ENCODE measurements at places on chromosomes 3 and 15.
A peak's percentile ranks its signal among the peaks of the same experiment; 100 is the strongest.

DNA sequence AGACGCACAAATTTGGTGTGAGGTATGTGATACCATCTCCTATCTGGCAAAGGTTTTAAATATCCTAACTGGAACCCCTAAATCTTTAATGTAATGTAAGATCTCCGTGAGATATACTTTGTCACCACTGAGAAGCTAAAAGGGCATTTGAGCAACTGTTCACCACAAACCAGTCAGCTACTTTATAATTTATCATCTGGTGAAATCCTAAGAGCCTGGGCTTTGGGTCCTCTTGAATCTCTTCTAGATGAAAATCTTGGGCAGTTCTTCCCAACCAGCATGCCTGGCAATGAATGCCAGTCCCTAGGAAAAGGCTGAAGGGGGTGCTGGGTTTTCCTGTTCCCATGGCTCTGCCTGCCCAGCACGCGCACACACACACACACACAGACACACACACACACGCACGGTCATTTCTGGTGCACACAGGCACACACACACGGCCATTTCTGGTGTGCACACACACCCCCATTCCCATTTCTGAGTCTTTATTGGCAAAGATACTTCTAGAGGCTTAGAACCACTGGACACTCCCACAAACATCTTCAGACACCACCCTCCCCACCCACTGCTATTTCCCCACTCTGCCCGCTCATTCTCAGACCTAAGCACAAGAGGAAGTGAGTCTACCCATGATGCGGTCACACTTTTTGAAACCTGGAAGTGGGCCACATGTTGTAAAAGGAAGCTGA, 72.6 kb downstream of the MYO1E start:
- DNase-seq, result peak; percentile 88

DNA sequence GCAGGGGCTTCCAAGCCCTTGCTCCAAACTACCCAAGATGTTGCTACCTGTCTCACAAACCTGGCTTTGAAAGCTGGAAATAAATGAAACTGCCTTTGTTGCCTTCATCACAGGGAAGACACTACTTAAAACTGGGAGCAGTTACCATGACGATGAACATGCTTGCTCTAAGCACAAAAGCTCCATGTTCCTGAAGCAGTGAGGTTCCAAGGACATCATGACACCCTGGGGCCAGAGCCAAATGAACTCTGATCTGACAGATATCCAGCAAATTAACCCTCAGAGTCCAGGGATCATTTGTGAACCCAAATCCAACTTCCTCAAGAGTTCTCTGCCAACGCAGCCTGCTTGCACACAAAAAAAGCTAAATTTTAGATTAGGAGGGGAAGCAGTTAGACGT, 10.7 kb downstream of the TRAIP start:
- DNase-seq, result no peak

- DNase-seq, result no peak
These were observed 63.1 kb downstream of the ITGA11 start for GRCh38 chr15:68368731-68369435.

- no peak for DNase-seq
These were observed 361.2 kb downstream of the DIPK2A start for GRCh38 chr3:144332868-144333267.

GRCh38 chr3:122021811-122022401, at the start of gene ILDR1:
TSS of gene ILDR1 (minus strand) at chr3:122022247. CDS start at chr3:122022077, 170 bp downstream.
- DNase-seq, result no peak

GRCh38 chr15:57436166-57436565, 59.9 kb downstream of the CGNL1 start:
- no peak for DNase-seq

GRCh38 chr3:146889626-146890025, 284.5 kb upstream of the PLSCR5 start:
- peak; percentile 61 for DNase-seq

DNA sequence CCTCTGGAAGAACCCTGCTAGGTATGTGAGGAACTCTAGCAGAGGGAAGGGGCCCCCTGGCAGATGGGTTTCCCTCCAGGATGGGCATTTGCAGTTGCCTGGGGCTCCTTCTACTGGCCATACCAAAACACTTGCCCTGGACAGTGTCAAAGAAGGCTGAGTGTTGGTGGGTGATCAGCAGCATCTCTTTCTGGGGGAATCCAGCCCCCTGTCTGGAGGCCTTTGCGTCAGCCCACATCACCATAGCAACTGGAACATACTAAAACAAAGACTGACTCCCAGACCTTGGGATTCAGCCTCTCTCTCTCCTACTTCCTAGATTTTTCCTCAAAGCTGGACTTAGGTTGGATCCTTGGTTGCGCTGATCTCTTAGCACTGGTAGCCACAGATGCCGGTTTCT, 8.1 kb downstream of the CEMIP start:
- no peak for DNase-seq

GRCh38 chr15:84883466-84883865, 996 bp upstream of the SLC28A1 start:
- DNase-seq, result no peak

DNA sequence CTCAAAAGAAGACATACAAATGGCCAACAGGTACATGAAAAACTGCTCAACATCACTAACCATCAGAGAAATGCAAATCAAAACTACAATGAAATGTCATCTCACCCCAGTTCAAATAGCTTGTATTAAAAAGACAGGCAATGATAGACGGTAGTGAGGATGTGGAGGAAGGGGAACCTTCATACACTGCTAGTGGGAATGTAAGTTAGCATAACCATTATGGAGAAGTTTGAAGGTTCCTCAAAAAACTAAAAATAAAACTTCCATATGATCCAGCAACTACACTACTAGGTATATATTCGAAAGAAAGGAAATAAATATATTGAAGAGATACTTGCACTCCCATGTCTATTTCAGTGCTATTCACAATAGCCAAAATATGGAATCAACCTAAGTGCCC, 62.8 kb upstream of the PPARG start:
- DNase-seq, result no peak

GRCh38 chr15:67103432-67103831, 38.0 kb downstream of the SMAD3 start:
- DNase-seq, result no peak

DNA sequence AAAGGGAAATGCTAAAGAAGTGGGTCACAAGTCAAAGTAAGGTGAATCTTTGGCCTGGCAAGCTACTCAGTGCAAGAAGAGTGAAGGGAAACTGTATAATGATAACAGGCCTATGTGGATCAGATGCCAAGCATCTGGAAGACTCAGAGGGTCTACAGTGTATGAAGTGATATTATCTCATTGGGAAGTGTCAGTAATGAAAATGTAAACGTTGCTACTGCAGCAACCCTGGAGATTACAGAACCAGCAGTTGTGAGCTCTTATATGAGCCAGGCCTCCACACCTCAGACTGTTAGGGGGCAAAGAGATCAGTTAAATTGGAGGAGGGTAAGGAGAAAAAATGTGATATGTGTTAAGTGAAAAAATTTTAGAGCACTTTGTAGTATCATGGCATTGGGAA, 195.4 kb upstream of the DPH6 start:
- DNase-seq, result no peak

- no peak for DNase-seq
These were observed 68.4 kb downstream of the CLDN11 start for GRCh38 chr3:170487031-170487430.

DNA sequence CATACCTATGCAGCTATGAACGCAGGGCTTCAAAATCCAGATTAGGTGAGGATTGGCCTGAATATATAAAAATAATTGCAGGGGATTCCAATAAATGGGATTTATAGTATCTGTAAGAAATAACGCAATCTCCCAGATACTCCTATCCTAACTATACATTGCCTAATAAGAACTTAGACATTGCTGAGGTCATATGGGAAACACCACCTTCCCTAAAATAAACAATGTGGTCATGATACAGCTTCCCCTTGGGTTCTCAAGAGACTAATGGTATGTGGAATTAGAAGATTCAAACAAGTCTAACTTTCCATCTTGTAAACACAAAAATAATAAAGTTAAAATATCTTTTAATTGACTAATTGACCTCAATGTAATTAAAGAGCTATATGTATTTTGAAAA, 28.2 kb downstream of the UBE3A start:
- no peak for DNase-seq

GRCh38 chr3:142945023-142945422, 18.5 kb downstream of the PAQR9 start:
- DNase-seq, result no peak

DNA sequence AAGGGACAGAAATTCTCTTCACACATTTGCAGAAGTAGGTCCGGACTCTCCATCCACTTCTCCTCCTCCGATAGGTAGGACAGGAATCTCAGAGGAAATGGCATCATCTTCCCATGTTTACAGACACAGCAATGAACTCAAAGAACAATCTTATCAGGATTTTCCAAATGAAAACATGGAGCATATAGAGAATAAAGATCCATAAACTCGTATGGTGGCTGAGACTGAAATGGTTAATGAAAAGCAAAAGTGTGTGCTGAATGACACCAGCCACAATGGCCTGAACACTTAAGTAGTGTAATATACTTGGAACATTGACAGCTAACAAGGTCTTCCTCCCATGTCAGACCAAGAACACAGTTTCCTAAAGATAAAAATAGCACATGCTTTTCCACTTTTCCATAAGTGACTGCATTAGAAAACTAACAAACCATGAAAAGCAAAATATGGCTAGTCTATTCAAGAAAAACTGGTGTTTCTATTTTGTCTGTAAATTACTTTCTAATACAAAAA, 5.8 kb downstream of the CCRL2 start:
- no peak for DNase-seq

All from myocyte (in vitro differentiated cells).